ENCODE measurements at places on chromosomes 6 and 20. TPM values are rescaled to one million over a fixed set of nuclear protein-coding genes. Genes with fewer than 3 reads are reported as not detected.

DNA sequence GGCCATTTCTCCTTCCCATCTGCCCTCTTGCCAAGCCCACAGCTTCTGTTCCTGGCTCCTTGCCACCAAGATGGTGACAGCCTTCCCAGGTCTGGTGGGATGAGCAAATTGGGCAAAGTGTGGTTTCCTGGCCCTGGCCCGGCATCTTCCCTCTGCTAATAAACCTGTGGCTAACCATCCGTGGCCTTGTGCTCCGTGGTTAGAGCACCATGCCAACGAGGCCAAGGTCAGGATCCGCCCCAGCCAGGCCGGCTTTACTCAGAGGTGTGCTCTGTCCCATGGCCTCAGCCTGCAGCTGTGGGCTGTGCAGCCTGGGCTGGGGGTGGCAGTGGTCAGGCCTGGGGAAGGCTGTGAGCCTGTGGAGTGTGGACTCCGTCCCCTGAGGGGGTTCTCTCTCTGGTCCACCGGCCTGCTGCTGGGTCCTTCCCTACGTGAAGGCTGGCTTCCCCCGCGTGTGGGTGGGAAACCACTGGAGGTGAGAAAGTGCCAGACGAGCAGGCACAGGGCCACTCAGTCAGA lies 117.4 kb downstream of the VEGFA start:
- 0 out of 2 replicates have a peak, but pooled peaks cover 4% of the 10 kb centered on the region for H3K27me3 ChIP-seq
- no peak overlapping the region for H3K4me3 ChIP-seq
- DNase-seq = no peak
- peaks cover 16% of the 10 kb centered on the region for H3K4me1 ChIP-seq

- H3K36me3 ChIP-seq = no peaks in the 10 kb centered on the region
- DNase-seq = no peak
- no peak overlapping the region for H3K4me3 ChIP-seq
- peaks cover 6% of the 10 kb centered on the region for H3K4me1 ChIP-seq
Measured at GRCh38 chr6:161477876-161478425, 204.1 kb upstream of the AGPAT4 start.

DNA sequence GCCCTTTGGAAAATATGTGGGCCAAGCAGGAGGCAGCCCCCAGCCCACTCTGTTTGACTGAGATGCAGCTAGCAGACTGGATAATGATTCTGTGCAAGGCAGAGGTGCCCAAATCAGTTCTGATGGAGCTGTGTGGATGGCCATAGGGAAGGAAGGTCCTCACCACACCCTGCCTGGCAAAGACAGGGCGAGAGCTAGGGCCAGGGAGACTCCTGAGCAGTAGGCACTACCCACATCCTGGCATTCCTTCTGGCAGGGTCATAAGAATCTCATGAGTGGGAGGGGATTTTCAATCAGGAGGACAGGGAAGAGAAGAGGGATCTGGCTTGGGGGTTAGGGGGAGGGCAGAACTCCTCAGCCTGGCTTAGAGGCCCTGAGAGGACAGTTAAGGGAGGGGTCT lies 18.6 kb upstream of the TREM2 start:
- no peak overlapping the region for H3K27ac ChIP-seq
- no peak for DNase-seq
- H3K4me1 ChIP-seq = no peaks in the 10 kb centered on the region
- no peaks in the 10 kb centered on the region for H3K27me3 ChIP-seq

DNA sequence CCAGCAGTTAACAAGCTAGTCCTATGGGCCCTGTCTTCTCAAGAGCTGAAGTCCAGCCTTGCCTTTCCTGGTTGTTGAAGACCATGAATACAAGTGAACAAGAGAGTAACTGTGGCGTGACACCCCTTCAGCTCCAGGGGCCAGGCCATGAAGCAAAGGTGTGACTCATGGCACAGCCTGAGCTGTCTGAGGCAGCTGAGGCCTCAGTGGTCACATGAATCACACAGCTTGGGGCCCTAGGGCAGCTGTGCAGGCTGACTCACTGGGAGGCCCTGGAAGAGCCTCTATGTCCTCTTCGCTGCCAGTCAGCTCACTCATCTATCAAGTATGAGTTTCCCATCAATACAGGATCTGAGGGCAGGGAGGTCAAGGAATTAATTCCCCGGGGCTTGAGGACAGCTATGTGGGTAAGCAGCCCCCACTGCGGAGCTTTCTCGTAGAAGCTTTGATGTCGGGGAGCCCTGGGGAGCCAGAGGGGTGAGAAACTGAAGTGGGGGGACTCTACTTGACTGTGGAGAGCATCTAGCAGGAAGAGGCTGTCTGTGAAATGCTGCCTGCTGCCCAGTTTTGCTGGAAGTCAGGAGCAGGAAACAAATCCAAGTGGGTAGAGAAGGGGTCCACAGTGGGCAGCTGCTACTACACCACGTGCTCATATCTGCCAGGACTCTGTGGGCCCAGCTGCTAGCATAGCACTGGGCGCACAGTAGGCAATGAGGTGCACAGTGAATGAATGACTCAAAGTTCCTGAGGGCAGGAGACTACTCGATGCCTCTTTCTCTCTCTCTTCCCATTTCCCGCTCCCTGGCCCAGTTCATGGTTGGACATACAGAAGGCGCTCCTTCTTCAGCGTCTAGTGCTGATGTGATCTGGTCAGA lies 13.7 kb upstream of the FAM83C start:
- H3K36me3 ChIP-seq = no peaks in the 10 kb centered on the region
- H3K27ac ChIP-seq = no peak overlapping the region
- H3K4me3 ChIP-seq = no peak overlapping the region
- no peaks in the 10 kb centered on the region for H3K27me3 ChIP-seq

- H3K36me3 ChIP-seq = no peaks in the 10 kb centered on the region
- no peaks in the 10 kb centered on the region for H3K4me1 ChIP-seq
- no peak overlapping the region for H3K27ac ChIP-seq
Measured at GRCh38 chr20:16639027-16639941, 66.0 kb upstream of the KIF16B start.

DNA sequence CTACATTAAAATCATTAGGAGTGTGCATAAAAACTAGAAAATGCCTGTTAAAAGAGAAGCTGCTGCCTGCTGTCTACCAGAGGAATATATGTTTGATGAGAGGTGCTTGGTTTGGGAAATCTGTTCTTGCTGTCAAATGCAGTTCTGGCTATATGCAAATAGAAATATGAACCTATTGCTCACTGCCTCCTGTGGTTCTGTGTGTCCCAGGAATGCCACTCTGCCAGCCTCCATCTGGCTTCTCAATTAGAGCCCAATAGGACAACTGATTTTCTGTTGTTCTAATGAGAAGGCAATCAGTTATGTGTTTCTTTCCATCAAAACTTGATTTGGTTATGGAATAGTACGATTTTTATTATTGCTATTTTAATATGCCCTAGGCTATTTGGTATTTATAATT lies 759.7 kb downstream of the HDGFL1 start:
- H3K27me3 ChIP-seq = no peaks in the 10 kb centered on the region
- H3K27ac ChIP-seq = no peak overlapping the region
- H3K36me3 ChIP-seq = no peaks in the 10 kb centered on the region
- H3K4me3 ChIP-seq = no peak overlapping the region

DNA sequence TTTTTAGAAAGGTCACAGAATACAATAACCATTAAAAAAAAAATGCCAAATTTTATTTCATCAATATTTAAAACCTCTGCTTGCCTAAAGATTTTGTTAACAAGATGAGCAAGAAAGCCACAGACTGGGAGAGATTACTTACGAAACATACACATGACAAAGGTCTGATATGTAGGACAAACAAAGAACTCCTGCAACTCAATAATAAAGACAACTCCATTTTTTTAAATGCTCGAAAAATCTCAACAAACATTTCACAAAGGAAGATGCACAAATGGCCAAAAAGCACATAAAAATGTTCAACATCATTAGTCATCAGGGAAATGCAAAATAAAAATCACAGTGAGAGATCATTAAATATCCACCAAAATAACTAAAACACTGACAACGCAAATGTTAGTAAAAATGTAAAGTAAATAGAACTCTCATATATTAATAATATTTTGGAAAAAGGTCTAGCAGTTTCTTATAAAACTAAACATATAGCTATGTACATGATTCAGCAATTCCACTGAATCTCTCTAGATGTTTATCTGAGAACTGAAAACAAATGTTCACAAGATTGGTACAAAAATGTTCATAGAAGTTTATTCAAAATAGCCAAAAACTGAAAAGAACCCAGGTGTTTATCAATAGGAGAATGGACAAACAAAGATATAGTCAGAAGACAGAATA lies 10.3 kb downstream of the STK38 start:
- H3K36me3 ChIP-seq = peaks cover 19% of the 10 kb centered on the region
- H3K27ac ChIP-seq = no peak overlapping the region
- no peaks in the 10 kb centered on the region for H3K4me1 ChIP-seq

DNA sequence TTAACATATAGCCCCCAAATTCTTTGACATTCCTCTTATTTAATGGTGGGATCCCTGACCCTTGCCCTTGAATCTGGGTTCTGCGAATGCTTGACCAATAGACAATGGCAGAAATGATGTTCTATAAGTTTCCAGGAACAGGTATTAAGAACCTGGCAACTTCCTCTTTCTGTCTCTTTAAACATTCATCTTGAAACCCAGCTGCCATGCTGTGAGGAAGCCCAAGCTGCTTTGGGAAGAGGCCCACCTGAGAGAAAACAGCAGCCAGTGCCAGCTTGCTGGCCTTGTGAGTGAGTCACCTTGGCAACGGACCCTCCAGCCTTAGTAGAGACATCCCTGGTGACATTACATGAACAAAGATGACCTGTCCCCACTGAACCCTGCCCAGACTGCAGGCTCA lies 45.2 kb upstream of the RALY start:
- H3K27ac ChIP-seq = no peak overlapping the region
- H3K4me3 ChIP-seq = no peak overlapping the region
- no peak for DNase-seq
- no peaks in the 10 kb centered on the region for H3K27me3 ChIP-seq
- H3K4me1 ChIP-seq = no peaks in the 10 kb centered on the region
- no peaks in the 10 kb centered on the region for H3K36me3 ChIP-seq

DNA sequence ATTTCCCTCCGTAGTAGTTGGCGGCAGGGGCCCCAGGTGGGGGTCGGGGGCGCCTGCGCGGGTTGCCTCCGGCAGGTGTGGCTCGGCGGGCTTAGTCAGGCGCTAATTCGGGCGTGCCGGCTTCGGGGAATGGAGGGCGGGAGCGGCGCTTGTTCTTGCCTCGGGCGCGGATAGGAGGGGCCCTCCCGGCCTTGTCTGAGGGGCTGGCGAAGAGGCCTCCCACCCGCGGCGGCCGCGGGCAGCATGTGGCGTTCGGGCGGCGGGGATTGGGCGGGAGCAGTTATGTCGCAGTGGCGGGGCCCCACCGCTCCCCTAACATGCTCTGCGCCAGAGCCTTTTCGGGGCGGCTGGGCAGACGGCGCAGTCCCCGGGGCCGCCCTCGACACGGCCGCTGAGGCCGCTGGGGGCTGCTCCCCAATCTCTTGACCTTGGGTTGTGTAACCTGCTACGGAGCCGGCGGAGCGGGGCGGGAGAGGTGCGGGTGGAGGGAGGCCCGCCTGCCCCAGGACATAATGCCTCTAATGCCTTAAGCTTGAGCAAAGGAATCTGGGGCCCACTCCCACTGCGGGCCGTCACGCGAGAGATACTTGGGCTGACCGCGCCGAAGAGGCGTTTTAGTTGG lies 1.1 kb downstream of the AMD1 start:
- H3K4me1 ChIP-seq = peaks cover 33% of the 10 kb centered on the region
- peak overlapping the region; percentile 76 for H3K27ac ChIP-seq
- H3K36me3 ChIP-seq = no peaks in the 10 kb centered on the region
- peak; percentile 58 for DNase-seq

GRCh38 chr6:90445533-90446108 lies 141.3 kb downstream of the MAP3K7 start:
- no peaks in the 10 kb centered on the region for H3K27me3 ChIP-seq
- no peak overlapping the region for H3K4me3 ChIP-seq
- DNase-seq = no peak
- H3K36me3 ChIP-seq = no peaks in the 10 kb centered on the region
- H3K4me1 ChIP-seq = peaks cover 38% of the 10 kb centered on the region
- H3K27ac ChIP-seq = no peak overlapping the region

The NOTCH4 gene
- total RNA-seq = 3.5 TPM

The CST5 gene
- not detected for total RNA-seq

The ENPP3 gene
- not detected for total RNA-seq

The PNISR gene
- total RNA-seq = 124 TPM

The PNPLA1 gene
- total RNA-seq = not detected
